Lung microvascular endothelial cell (primary cell): ENCODE measurements at places on chromosomes 5 and 9. TPM values are rescaled to one million over a fixed set of nuclear protein-coding genes. Genes with fewer than 3 reads are reported as not detected.

- no peak for DNase-seq
Measured at GRCh38 chr9:7303907-7304626, 495.5 kb downstream of the DMAC1 start.

DNA sequence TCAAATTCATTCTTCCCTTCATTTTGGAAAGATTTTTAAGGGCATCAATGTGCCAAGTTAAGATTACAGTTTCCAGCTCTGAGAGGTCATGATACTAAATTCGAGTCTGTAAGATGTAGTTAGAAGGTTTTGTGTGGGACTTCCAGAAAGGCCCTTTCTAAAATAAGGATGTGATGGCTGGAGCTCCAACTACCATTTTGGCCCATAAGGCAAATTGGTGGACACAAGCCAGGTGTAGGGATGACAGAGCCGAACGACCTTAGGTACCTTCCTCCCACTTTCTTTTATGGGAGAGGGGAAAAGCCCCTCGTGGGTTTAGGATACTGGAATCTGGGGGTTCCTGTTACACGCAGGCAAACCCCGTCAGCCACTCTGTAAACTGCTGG lies 54.3 kb upstream of the PTPDC1 start:
- no peak for DNase-seq

Gene PHYHD1
- total RNA-seq, result 0.20 and 0.22 TPM in 2 replicates

Gene DNAJC21
- 15.9 and 22.8 TPM in 2 replicates for total RNA-seq

DNA sequence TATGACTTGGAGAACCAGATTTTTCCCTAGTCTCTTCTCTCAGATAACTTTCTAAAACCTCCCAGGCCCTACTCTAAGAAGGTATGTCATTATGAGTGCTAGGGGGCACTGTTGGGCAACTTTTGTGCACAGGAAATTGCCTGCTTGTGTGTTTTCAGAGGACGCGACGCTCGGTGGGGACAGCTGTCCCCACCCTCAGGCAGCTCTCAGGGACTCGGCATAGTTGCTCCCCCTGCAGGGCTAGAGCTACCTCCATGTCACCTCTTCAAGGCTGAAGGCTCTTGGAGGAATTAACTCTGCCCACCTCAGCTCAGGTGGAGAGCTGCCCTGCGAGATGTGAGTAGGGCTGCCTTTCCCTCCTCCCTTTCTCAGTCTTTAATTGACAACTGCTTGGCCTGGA lies 10.2 kb upstream of the TIFAB start:
- peak; percentile 61 for DNase-seq

- no peak for DNase-seq
Measured at GRCh38 chr9:125766468-125767221, 19.5 kb downstream of the PBX3 start.

Gene ORM2
- total RNA-seq, result not detected in 2 replicates

GRCh38 chr5:158911693-158912363 lies 187.9 kb downstream of the EBF1 start:
- DNase-seq, result no peak

Gene NUTM2F
- not detected in 2 replicates for total RNA-seq

Gene SMIM27
- 3.9 and 6.2 TPM in 2 replicates for total RNA-seq

GRCh38 chr5:72296256-72296655 lies 23.8 kb downstream of the MRPS27 start:
- DNase-seq, result no peak

DNA sequence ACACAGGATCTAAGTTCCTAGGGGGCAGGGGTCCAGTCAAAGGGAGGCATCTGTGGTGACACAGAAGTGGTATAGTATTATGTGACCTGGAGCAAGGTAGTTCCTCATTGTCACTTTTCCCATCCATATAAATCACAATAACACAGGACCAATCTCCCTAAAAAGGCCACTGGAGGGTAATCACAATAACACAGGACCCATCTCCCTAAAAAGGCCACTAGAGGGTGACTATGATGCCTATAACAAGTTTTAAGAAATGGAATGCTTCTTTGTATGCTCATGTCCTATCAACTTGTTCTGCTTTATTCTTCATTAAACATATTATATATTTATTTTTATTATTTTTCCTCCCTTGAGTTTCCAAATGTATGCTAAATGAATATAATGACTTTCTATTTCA lies 254.6 kb downstream of the ASTN2 start:
- no peak for DNase-seq

Gene HAVCR2
- under 0.01 TPM in 1 of 2 replicates, not detected in the other for total RNA-seq

DNA sequence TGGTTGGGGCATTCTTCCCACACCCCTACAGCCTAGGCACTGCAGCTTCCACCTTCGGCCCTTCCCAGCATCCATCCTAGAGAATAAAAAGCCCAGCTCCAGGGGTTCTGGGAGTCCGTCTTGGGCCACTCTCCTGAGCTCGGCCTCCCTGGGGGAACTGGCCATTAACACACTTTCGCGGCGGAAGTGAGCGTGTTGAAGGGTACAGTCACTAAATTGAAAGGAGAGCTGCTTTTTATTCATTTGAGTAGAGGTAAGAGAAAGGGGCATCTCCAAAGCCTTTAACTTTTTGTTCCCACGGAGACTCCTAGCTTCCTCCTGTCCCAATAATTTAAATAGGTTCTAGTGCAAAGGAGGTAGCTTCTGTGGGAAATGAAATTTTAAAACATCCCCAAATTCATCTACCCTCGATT lies 31.0 kb upstream of the NFIB start:
- DNase-seq, result no peak

DNA sequence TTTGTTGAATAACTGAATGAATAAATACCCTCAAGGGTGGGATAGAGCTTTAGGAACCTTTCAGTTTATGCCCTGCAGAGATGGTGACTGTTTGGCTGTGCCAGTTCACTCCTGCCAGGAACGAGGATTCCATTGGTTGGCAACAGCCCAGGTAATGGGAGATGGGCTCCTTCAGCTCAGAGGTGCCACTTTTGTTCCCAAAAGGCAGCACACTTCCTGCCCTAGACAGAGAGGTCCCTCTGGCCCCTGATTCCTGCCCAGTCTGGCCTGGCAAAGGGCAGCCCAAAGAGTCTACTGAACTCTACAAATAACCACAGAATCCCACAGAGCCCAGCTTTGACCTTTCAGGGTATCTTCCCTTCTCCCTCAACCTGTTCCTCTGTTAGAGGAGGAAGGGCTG lies 1.6 kb downstream of the C9orf152 start:
- no peak for DNase-seq

Gene ANKRD18A
- total RNA-seq, result not detected in 2 replicates

DNA sequence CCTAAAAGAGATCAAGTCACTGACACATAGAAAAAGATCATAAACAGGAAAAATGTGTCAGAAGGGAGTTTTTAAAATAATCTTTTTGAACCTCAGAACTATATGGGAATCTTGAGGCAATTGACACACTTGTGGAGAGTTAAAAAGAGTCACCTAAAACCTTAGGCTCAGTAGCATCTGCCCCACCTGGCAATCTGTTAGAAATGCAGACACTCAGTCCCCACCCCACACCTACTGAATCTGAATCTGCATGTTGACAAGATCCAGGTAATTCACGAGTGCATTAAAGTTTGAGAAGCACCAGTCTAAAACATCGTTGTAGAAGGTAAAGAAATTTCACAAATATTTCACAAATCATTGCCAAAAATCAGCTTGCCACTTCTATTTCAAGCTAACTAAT lies 388.3 kb downstream of the NR2F1-AS1 start:
- DNase-seq, result no peak

GRCh38 chr5:153831973-153832372 lies 206.7 kb downstream of the FAM114A2 start:
- DNase-seq, result peak; percentile 72

DNA sequence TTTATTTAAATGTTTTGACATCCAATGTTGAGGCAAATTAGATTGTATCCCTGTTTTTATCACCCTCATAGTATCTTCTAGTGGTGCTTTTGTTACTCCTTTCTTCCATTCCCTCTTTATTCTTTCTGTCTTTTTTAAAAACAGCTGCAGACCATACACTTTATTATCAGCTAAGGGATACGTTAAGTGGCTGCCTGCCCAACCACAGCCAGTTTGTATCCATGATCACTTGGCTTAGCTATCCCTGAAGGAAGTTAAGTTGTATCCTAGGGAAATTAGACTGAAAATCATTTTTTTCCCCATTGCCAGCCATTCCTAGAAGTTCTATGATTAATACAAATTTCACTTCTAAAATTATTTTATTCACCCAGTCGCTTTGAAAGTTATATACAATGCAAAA lies 1032.7 kb downstream of the NR2F1-AS1 start:
- no peak for DNase-seq

Gene SPATA31D4
- total RNA-seq, result not detected in 2 replicates

Gene IL9
- total RNA-seq, result not detected in 2 replicates

- DNase-seq, result no peak
Measured at GRCh38 chr5:61082516-61083280, 79.6 kb downstream of the SMIM15 start.
